CD4-positive, alpha-beta T cell treated with Interferon alpha-2 for 1 hour (primary cell): ENCODE measurements at places on chromosomes 1 and 21.

- peak; percentile 65 for DNase-seq
Measured at GRCh38 chr1:87331365-87332241, 2.9 kb downstream of the LMO4 start.

DNA sequence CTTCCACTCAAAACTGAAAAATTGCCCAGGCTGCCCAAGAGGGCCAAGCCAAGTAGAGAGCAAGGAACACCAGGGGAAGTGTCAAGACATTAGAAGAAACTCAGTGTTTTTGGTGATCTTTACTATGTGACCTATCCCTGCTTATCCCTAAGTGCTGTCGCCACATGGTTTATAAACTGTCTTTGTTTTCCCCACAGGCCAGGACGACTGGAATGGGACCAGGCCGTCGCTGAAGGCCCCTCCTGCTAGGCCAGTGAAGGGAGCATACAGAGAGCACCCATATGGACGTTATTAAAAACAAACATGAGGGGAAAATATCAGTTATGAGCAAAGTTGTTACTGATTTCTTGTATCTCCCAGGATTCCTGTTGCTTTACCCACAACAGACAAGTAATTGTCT lies 28.7 kb downstream of the KHDRBS1 start:
- DNase-seq: no peak

DNA sequence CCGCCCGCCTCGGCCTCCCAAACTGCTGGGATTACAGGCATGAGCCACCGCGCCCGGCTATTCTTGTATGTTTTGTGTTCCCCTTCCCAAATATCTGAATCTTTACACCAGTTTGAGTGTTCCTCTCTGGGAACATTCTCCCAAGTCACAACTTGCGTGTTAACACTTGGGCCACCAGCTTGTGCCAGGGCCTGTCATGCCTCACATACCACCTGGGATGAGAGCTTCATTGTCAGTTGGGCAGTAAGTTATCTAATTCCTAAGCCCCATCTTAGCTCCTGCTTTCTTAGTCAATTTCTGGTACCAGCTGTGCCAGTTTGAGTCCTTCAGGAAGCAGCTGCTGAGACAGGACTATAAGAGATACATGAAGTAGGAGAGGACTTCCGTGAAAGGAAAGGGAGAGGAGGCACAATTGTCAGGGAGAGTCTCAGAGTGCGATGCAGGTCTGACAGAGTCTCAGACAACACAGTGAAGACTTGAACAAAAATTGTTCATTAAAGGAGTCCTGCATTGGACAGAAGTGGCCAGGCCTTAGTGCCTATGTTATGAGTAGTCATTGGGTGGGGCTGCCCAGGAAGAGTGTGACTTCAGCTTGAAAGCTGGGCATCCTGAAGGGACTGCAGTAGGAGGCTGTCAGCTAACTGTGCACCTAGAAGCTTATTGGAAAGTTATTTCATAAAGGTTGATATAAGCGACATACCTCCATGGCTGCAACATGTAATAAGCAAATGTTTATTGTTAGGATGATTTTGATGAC lies 17.3 kb downstream of the ZFYVE9 start:
- no peak for DNase-seq

DNA sequence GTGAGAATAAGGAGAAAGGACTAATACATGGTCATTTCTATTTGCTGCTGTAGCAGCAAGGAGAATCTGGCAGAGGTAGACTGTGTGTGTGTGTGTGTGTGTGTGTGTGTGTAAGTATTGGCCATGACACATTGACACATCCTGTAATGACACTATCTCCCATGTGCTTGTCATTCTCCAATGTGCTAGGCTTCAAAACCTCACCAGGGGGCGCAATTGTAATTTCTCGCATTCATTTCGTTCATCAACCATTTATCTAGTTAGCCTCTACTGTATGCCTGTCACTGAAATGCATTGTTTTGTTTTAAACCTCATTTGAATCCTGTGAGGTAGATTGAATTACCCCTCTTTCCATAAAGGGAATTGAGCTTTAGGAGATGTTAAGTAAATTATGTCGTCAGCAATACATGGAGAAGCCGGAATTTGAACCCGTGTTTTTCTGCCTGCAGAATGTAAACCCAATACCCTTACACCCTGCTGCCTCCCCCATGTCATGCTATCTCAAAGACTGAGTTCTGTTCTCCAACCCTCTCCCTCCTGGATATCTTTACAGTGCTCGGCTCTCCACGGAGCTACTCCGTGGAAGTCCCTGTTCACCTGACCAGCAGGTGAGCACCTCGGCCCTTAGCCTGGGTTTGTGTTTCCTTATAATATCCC lies 100.8 kb downstream of the UCK2 start:
- peak; percentile 34 for DNase-seq

DNA sequence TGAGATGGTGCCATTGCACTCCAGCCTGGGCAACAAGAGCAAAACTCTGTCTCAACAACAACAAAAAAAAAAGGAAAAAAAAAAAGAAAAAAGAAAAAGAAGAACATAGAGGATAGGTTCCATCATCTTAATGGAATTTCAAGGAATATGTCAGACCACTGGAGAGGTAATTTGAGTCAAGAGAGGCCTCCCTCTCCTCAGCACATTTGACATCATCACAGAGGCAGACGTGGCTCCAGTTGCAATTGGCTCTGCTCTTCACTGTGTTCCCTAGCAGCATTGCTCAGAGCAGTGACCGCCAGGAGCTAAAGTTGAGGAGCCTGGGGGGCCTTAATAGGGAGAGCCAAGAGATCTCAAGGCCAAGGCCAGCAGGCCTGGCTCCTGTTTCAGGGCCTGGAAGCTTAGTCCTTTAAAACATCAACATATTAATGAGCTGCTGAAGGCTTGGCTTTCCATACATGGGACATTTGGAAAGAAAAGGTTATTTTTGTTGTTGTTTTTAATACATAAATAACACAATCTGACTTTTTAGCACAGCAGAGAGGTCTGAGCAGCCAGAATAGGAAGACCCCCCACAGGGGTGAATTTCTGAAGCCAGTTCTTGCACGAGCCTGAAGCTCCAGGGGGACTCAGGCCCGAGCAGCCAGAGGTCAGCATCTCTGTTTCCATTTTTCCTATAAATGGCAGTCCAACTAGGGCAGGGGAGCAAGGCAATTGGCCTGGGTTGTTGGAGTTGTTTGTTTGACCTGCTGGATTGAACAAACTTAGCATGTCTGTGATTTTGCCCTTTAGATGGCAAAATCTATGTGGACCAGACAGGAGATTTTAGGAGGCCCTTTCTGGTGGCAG lies 118.3 kb upstream of the FGGY start:
- no peak for DNase-seq

DNA sequence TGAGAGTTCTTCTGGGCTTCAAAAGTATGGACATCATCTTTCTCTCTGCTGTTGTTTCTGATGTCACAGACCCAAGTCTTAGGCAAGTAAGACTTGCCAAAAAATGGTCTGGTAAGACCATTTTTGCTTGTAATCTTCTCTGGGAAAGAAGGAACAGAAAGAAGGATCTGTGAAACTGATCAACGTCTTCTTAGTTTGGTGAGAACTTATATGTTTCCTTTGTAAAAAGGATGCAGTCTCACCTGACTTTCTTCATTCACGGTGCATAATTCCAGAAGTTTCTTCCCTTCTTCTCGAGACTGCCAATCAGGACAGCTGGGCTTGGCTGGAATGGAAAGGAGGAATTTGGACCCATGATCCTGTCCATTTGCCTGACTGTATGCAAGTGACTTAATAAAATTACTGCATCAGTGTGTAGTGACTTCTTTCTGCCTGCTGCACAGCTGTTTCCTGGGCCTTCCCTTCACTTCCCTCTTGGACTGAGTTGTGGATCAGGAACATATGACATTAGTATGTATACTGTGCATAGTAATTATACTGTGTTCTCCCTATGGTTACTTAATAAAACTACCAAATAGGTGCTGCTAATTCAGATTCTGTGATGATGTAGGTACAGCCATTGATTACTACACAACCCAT lies 7.6 kb upstream of the DENND1B start:
- no peak for DNase-seq

DNA sequence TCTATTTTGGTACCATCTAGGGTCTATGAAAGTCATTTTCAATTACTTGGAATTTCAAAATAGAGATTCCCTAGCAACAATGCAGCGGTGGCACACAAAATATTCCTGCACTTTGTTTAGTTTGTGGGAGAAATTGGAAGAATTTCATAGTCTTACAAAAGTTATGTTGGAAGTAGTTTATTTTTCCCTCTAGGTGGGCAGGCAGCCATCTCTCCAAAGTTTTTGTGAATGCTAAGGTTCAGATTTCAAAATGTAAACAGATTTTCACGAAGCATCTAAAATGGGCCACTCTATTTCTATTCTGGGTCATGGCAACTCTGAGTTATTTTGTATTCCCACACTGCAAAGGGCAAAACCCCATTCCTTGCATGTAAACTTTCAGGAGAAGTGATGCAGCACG lies 8.0 kb downstream of the SMCP start:
- DNase-seq: no peak
